Muscle of back (tissue), 13 donors: ENCODE measurements at places on chromosomes 4 and X.

DNA sequence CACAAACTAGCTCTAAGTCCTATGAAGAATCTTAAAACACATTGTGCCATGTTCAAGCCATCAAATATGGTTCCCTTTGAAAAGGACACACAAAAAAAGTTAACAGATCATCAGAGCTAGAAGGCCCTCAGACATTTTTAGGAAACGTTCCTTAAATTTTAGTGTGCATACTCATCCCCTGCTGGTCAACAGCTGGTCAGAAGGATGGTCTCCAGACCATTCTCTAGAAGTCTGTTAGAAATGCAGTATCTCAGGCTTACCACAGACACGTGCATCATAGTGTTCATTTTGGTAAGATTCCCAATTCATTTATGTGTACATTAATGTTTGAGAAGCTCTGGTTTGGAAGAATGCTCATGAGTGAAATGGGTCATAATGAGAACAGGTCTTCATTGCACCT, 523.1 kb downstream of the INPP4B start:
- no peak for DNase-seq

DNA sequence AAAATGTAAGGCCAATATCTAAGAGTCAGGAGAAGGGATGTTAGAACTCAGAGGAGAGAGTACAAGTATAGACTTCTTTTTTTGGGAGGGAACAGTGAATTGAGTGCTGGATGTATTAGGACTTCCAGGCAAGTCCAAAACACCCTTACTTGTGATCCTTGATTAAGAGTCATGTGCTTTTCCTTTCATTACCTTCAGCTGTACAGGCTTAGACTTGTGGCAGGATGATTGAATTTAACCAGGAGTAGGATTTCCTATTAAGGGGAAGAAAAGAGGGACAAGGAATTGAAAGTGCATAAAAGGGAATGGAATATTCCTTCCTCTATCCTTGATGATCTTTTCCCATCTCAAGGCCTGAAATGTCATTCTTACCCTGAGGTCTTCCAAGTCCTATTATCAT, 606.7 kb downstream of the STIM2 start:
- no peak for DNase-seq

DNA sequence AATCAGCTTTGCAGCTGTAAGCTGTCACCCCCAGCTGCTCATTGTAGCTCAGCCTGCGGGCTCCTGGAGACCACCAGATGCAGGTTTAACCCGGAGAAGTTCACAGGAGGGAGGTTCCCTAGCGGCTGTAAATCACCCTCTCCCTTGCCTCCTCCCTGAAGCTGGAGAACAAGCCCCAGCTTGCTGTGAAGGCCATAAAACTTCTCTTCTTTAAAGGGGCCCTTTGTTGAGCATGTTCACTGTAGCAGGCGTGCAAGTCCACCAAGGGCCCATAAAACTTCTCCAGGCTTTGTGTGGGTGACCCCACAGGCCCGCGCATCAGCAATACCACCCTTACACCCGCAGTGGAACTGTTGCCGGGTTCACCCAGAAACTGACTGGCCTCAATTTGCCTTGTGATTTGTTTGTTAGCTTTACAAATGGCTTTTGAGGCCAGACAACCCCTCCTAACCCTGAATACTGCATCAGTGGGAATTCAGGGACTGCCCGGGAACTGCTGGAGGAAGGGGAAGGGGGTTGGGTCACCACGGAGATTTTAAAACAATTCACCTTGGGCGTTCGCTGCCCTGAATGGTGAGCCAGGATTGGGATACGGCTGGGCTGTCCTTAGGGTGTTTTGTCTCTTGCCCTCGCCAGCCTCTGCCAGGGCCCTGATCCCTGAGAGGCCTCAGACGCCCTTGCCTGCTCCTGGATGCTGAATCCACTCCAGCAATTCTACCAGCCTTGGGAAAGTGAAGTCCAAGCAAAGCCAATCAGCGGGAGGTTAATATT, 49.5 kb upstream of the ATP6AP2 start:
- DNase-seq: no peak

DNA sequence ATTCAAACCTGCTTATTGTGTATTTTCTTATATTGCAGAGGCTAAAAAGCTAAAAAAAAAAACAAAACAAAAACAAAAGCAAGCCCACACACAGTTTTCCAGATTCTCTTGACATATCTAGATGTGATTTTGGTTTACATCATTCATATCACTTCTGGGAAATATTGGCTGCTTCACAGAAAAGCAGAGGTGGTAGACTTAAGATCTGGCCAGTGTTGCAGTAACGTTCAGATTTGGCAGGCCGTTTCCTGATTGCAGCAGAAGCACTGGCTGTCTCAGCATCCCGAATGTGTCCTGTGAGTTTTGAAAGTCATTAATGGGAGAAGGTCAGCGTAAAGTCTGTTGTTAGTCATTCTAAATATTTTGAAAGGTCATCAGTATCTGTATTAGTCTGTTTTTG, 2062.0 kb downstream of the ARAP2 start:
- DNase-seq: peak; percentile 15

GRCh38 chr4:5052204-5052702, 973 bp downstream of the STK32B start:
- no peak for DNase-seq

DNA sequence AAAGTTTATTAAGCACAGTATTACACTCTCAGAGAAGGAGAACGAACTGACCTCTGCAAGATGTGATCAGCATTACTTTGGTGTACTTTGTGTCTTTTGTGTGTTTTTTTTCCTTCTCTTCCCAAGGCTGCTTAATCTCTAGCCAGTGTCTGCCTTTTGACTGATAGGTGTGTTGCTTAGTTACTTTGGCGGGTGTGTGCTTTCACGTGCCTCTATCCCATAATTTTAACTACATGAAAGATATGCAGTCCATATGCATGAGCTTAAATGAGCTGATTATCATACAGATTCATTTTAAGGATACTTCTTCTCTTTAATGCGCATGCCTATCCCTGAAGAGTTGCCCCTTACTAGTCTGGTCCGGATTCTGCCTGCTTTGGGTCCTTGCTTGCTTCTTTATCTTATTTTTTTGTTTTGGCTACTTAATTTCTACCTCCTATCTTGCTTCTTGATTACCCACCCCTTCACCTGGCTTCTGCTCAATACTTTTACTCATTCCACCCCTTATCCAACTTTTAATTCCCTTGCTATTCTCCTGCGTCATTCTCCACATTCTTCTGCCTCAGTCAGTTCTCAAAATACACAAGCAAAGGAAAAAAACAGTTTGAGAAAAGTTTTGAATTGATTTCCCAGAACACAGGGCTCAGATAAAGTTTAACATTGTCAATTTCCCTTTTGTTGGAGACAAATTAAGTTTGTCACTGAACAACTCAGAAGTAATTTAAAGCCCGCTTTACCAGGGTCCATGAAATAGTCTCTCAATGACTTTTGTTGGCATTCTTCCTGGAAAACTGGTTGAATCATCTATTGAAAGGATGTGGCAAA, 182.0 kb downstream of the TENT5D start:
- no peak for DNase-seq
